ENCODE measurements at places on chromosomes 13 and 19. TPM values are rescaled to one million over a fixed set of nuclear protein-coding genes. Genes with fewer than 3 reads are reported as not detected.

Gene TMEM86B
- 0.21 TPM for total RNA-seq

Gene FKRP
- 9.8 TPM for total RNA-seq

Gene COX6B2
- total RNA-seq: 0.64 TPM

Gene KCNJ14
- total RNA-seq: 1.3 TPM

Gene KCNRG
- 4.5 TPM for total RNA-seq

Gene COL4A1
- 11.3 TPM for total RNA-seq

Gene RANBP3
- total RNA-seq: 28.7 TPM

Gene ZIC2
- not detected for total RNA-seq

Gene CCDC70
- total RNA-seq: not detected

Gene FCGBP
- total RNA-seq: 0.43 TPM

Gene CD37
- not detected for total RNA-seq

Gene ZNF285
- 3.9 TPM for total RNA-seq

Gene IZUMO2
- not detected for total RNA-seq

Gene DPF1
- 0.96 TPM for total RNA-seq

Gene MAP4K1
- not detected for total RNA-seq

Gene CBARP
- 4.0 TPM for total RNA-seq

Gene VAV1
- total RNA-seq: 2.3 TPM

Gene RNF225
- total RNA-seq: 3.0 TPM

Gene ACER1
- not detected for total RNA-seq

Gene GIPC3
- not detected for total RNA-seq

Gene BEST2
- not detected for total RNA-seq

Gene SHISA2
- total RNA-seq: 49.9 TPM

Measured in tracheal epithelial cell (primary cell).